Gastrocnemius medialis (tissue), 4 donors: ENCODE measurements at places on chromosomes 2 and 18. TPM values are rescaled to one million over a fixed set of nuclear protein-coding genes. Genes with fewer than 3 reads are reported as not detected.

TOGARAM2 gene
- 64.4 TPM for total RNA-seq

PPP1R1C gene
- total RNA-seq = not detected

RUFY4 gene
- total RNA-seq = not detected

DNA sequence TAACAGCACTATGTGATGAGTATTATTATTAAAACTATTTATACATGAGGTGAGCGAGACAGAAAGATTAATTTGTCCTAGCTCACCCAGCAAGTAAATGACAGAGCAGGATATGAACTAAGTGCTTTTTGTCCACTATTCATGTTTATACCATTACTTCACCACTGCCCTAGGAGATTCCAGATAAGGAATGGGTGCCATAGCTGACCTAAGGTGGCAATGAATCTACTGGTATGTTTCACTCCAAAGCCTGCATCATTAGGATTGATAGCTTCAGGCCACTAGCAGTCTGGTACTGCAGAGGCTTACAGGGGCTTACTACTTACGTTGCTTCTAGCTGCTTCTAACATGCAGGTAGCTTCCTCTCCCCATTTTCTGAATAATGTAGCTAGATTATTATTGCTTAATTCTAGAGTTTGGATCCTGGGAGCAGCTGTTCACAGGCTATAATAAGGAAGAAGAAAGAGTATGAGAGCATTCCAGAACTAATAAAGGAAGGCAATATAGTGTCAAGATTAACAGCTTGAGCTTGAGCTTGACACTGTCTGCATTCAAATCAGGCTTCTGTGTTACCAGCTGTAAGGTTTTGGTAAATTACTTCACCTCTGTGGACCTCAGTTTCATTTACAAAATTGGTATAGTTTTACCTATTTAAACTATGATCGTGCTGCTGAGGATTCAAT lies 153.7 kb downstream of the GALNT3 start:
- no peaks in the 10 kb centered on the region for H3K27me3 ChIP-seq
- no peaks in the 10 kb centered on the region for H3K36me3 ChIP-seq
- no peak overlapping the region for H3K27ac ChIP-seq
- no peak for DNase-seq

DNA sequence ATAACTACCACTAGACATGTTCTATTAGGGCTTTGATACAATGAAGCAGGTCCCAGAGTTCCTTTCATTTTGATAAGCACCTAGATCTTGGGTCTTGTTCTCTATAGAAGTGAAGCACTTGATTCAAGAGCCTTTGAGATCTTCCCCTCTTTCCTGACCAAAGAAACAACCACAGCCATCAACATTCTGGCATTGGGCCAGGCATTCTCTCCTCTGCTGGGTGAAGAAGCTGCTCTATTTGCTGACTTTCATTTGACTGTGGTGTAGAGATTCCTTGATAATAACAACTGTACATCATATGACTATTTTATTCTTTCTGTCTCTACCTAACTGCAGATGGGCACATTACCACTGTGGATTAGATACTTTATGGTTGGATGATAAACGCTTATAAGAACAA lies 96.6 kb upstream of the LYPD1 start:
- H3K36me3 ChIP-seq = no peaks in the 10 kb centered on the region
- no peaks in the 10 kb centered on the region for H3K4me1 ChIP-seq
- no peak overlapping the region for H3K4me3 ChIP-seq
- no peak for DNase-seq

DNA sequence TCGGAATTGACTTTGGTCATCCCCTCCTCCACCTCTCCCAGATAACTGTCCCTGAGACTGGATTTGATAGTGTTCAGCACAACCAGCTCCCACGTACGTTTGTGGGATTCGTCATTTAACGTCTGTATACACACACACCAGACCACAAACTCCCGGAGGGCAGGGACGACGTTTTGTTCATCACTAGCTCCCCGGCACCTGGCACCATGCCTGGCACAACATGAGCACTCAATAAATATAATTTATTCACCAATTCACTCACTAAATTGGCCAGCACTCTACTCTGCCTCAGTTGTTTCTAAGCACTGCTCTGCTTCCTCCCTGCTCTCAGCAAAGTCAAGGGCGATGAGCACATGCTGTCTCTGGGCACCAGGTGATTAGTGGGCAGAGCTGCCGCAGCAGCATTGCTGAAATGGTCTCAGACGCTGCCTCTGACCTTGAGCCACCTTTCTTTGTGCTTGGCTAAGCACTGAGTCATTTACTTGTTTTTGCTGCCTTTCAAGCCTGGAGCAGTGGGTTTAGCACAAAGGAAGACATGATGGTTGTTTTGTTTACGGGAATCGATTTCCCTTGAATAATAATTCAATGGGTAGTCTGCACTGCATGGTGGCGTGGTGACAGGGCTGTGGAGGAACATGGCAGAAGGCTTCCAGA lies 19.3 kb upstream of the LOXHD1 start:
- H3K4me1 ChIP-seq = no peaks in the 10 kb centered on the region
- no peak overlapping the region for H3K27ac ChIP-seq

DNA sequence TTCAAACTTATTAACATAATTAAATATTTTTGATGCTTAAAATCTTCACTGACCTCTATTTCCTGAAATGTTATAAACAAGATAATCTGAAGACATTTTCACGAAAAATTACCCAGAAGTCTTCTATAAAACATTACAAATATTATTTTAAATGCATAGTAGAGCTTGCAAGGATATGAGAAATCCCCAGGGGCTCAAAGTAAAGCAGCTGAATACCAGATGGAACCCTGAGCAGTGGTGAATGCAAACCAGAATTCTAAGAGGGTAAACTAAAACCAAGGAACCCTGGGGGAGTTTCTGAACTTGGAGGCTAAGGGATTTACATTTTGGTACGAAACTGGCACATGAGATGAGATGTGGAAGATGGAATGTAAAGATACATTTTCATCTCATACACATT lies 83.6 kb downstream of the FSHR start:
- no peak overlapping the region for H3K4me3 ChIP-seq
- H3K36me3 ChIP-seq = no peaks in the 10 kb centered on the region
- H3K4me1 ChIP-seq = no peaks in the 10 kb centered on the region

DNA sequence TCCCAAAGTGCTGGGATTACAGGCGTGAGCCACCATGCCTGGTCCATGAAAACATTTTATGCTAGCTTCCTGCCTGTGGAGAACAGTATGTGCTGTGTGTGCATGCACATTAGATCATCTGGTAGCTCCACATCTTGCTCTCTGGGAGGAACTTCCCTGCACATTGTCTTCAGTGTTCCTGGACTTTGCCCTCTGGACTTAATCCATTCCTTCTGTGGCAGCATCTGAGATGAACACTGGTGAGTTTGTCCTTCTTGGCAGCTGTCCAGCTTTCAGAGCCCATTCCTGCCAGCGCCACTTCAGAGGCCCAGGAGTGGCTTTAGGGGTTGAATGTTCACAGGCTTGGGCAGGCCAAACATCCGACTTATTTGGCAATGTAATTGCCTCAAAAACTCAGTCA lies 65.2 kb downstream of the POU3F3 start:
- no peak for DNase-seq
- H3K27me3 ChIP-seq = no peaks in the 10 kb centered on the region
- no peak overlapping the region for H3K4me3 ChIP-seq
- H3K27ac ChIP-seq = no peak overlapping the region

GRCh38 chr18:471716-472115 lies 28.8 kb downstream of the COLEC12 start:
- H3K36me3 ChIP-seq = no peaks in the 10 kb centered on the region
- H3K27me3 ChIP-seq = no peaks in the 10 kb centered on the region
- H3K4me3 ChIP-seq = no peak overlapping the region
- no peaks in the 10 kb centered on the region for H3K4me1 ChIP-seq

DNA sequence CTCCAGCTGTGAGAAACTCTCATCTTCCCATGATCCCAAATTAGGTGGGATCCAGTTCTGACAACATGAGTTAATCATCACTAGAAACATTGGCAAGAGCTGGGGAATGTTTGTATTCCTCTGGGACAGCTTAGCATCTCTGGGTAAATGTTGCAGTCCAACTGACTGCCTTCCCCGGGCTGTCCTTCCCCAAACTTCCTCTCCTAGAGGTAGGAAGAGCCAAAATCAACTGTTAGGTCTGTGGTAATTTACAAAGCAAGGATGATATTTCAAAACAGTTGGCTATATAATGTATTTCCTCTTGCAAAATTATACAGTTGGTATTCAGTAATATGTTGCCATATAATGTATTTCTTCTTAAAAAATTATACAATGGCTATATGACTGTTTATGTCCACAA lies 148.5 kb downstream of the MGAT5 start:
- no peaks in the 10 kb centered on the region for H3K36me3 ChIP-seq
- no peak overlapping the region for H3K4me3 ChIP-seq
- H3K27me3 ChIP-seq = no peaks in the 10 kb centered on the region
- peak overlapping the region; percentile 70 for H3K27ac ChIP-seq
- H3K4me1 ChIP-seq = peaks cover 15% of the 10 kb centered on the region

- H3K27me3 ChIP-seq = no peaks in the 10 kb centered on the region
- H3K4me3 ChIP-seq = no peak overlapping the region
Observed at GRCh38 chr2:14401873-14402272, 230.6 kb upstream of the LRATD1 start.

- H3K27me3 ChIP-seq = no peaks in the 10 kb centered on the region
- H3K36me3 ChIP-seq = no peaks in the 10 kb centered on the region
- DNase-seq = no peak
- H3K27ac ChIP-seq = no peak overlapping the region
Observed at GRCh38 chr2:178191004-178191508, 3.3 kb upstream of the OSBPL6 start.

- no peaks in the 10 kb centered on the region for H3K36me3 ChIP-seq
- no peak for DNase-seq
Observed at GRCh38 chr2:25561136-25561850, 112.1 kb downstream of the DTNB start.

GRCh38 chr2:236665101-236665500 lies 95.5 kb downstream of the ACKR3 start:
- H3K4me1 ChIP-seq = peaks cover 11% of the 10 kb centered on the region
- H3K4me3 ChIP-seq = no peak overlapping the region
- no peaks in the 10 kb centered on the region for H3K27me3 ChIP-seq
- H3K27ac ChIP-seq = no peak overlapping the region
- no peaks in the 10 kb centered on the region for H3K36me3 ChIP-seq

DNA sequence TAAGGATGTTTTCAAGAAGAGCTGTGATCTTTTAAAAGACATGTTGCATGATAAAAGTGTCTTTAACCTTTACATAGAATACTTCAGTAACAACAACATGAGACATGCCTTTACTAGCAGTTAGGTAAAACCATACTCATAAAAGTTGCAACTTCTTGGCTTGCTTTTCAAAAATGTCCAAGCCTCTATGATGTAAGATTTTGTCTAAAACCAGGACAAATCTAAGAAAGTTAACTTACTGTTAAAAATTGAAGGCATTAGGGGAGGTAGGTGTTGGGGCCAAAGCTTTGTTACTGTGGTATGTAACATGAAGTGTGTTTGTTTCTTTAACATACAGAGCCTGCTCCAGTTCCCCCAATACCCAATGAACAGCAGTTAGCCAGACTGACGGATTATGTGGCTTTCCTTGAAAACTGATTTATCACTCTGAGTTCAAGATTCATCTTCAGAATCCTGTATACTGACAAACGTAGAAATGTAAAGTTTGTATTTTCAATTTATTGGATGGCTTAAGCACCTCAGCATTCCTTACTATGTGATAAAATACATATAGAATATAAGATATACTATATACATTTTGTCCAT lies 11.7 kb downstream of the COPS8 start:
- no peak overlapping the region for H3K4me3 ChIP-seq
- peaks cover 73% of the 10 kb centered on the region for H3K36me3 ChIP-seq
- DNase-seq = no peak
- H3K27ac ChIP-seq = peak overlapping the region; percentile 95
- peaks cover 82% of the 10 kb centered on the region for H3K4me1 ChIP-seq
- no peaks in the 10 kb centered on the region for H3K27me3 ChIP-seq

GRCh38 chr18:42807887-42808286 lies 307.6 kb downstream of the RIT2 start:
- H3K36me3 ChIP-seq = no peaks in the 10 kb centered on the region
- no peak overlapping the region for H3K27ac ChIP-seq
- H3K4me1 ChIP-seq = no peaks in the 10 kb centered on the region
- no peak overlapping the region for H3K4me3 ChIP-seq
